Foreskin fibroblast (primary cell): ENCODE measurements at places on chromosomes 5 and 9.

GRCh38 chr5:6361101-6361500 lies 17.2 kb downstream of the MED10 start:
- DNase-seq, result no peak

DNA sequence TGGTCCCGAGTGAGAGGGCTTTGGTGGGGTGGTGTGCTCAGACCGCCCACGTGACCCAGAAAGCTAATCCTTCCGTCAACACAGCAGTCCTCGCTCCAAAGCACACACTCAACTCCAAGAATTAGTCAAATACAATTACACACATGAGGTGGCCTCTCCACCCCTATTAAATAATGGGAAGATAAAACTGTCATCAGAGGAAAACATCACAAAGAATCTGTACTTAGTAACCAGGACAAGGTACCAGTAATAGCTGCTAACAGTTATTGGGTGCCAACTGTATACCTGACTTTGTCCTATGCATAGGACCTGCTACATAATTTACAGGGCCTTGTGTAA lies 222.8 kb downstream of the HSPA4 start:
- DNase-seq, result no peak

DNA sequence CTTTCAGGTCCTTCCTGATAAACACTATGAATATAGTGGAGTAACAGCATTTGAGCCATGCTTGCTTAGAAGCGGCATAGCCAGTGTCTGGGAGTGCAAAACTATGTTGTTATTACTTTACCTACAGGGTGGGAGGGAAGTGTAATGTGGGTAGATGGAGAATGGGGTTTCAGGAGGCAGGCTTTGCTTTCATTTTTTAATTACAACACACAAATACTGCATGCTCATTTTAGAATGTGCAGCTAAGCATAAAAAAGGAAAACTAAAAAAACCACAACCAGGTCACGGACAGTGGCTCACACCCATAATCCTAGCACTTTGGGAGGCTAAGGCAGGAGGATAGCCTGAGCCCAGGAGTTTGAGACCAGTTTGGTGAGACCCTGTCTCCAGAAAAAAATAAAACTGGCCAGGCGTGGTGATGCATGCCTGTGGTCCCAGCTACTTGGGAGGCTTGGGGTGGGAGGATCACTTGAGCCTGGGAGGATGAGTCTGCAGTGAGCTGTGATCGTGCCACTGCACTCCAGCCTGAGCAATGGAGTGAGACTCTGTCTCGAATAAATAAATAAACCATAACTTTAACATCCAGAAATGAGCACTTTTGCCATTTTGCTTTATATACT lies 20.2 kb downstream of the HAVCR1 start:
- no peak for DNase-seq

- no peak for DNase-seq
Observed at GRCh38 chr9:95171001-95171400, 146.5 kb downstream of the FANCC start.

- no peak for DNase-seq
Observed at GRCh38 chr9:89893886-89894285, 289.1 kb downstream of the GADD45G start.

DNA sequence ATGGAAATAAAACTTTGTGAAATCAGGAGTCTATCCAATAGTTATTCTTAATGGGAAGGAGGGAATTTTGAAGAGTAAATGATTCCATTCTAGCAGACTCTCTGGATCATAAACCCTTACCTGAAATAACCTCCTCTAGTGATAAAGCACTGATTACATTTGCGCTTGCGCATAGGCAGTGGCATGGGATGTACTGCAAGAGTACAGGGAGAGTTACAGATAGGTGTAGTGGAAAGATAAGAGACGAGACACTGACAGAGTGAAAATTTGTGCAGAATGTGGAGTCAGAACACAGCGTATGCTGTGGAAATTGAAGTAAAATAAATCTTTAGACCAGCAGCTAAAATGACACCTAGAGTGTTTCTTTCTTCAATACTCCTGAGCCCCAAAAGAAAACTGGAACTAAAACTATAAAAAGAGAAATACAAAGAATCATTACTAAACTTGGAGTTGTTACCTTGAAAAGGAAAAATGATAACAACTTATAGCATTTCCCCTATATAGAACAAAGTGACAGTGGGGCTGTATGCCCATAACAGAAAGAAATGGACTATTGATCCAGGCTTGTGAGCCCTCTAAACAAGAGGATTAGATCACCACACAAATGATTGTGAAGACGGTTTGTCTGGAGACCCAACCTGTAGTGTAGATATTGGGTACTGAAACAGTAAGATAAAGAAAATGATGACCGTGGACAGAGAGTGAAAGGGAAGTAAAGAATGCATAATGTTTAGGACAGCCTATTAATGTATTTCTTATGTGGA lies 1471.2 kb upstream of the NUDT12 start:
- no peak for DNase-seq

DNA sequence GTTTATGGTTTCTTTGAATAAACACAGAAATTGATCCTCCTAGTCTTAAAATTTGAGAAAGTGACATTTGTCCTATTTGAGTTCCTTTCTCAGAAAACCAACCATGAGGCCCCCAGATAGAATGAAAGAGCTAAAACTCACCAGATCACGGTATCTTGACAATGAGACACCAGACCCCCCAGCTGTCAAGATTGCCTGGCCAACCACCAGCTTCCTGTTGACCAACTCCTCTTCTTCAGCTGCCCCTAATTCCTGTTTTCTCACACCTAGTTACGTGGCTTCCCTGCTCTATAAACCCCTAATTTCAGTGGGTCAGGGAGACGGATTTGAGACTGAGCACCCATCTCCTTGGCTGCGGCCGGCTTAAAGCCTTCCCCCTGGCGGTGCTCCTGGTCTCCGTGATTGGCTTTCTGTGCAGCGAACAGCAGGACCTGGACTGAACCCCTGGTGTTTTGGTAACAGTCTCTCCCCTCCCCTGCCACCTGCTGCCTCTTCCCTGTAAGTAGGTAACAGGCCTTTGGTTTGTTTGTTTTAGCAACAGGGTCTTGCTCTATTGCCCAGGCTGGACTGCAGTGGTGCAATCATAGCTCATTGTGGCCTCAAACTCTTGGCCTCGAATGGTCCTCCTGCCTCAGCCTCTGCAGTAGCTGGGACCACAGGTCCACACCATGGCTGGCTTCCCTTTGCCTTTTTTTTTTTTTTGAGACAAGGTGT lies 4.8 kb upstream of the ENTPD2 start:
- DNase-seq, result no peak

DNA sequence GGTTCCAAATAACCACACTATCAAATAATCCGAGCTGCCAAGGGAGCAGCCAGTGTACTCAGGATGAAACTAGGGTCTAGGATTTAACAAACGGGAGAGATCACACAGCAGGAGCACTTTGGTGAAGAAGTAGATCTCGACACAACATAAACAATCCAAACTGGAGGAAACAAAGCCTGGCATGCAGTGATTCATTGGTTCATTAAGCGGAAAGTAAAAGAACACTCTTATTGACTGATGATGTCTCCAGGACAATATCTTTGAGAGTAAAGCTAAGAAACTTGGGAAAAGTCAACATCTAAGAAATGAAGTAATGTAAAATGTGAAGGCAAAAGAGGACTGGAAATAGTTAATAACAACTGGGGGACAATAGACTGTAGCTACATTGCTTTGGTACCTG lies 1478.3 kb upstream of the CDH9 start:
- no peak for DNase-seq

GRCh38 chr5:96628406-96628805 lies 33.8 kb upstream of the CAST start:
- no peak for DNase-seq

GRCh38 chr5:56525113-56525512 lies 290.2 kb upstream of the MAP3K1 start:
- DNase-seq, result peak; percentile 19

GRCh38 chr5:145028626-145029025 lies 806.5 kb downstream of the PRELID2 start:
- DNase-seq, result no peak
